Ecto neural progenitor cell (in vitro differentiated cells): ENCODE measurements at places on chromosomes 3 and 15.

DNA sequence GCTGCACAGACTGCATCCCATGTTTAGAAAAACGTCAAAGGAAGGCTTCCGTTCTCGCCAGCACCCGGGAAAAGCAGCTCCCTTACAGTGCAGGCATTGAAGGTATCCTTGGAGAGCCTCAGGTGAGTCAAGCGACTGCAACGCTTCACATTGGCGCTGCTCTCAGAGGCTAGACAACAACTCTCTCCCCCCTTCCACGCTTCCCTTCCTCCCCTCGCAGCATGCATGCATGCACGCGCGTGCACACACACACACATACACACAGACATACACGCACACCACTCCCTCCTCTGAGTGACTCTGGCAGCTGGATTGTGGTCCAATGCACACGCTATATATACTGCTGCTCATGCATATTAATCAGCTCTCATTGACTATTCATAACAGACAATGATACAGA, 191.1 kb downstream of the PDZRN3 start:
- no peak for DNase-seq

- no peak for DNase-seq
These were observed 31.1 kb downstream of the FILIP1L start for GRCh38 chr3:100083209-100083608.

- DNase-seq, result no peak
These were observed 19.4 kb downstream of the SCN5A start for GRCh38 chr3:38630070-38630469.

DNA sequence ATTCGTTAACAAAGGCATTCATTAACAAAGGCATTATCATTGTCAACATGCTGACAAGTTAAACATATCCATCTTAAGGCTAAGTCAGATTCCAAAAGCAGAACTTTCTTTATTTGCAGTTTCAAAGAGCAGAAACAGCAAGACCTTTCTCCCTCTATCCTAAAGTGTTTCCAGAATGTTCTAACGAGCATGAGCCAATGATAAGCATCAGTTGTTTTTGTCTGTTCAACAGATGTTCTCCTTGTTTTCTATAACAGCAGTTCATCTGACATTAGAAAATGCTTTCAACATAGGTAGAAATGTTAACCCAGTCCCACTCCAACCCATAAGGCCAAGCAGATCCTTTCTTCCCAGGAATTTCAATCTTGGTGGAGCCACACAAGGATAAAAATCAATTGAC, 77.6 kb upstream of the POMGNT2 start:
- DNase-seq, result no peak

GRCh38 chr3:104291878-104292277, 1074.8 kb upstream of the ALCAM start:
- no peak for DNase-seq

GRCh38 chr3:143595456-143596077, 252.7 kb downstream of the SLC9A9 start:
- no peak for DNase-seq

DNA sequence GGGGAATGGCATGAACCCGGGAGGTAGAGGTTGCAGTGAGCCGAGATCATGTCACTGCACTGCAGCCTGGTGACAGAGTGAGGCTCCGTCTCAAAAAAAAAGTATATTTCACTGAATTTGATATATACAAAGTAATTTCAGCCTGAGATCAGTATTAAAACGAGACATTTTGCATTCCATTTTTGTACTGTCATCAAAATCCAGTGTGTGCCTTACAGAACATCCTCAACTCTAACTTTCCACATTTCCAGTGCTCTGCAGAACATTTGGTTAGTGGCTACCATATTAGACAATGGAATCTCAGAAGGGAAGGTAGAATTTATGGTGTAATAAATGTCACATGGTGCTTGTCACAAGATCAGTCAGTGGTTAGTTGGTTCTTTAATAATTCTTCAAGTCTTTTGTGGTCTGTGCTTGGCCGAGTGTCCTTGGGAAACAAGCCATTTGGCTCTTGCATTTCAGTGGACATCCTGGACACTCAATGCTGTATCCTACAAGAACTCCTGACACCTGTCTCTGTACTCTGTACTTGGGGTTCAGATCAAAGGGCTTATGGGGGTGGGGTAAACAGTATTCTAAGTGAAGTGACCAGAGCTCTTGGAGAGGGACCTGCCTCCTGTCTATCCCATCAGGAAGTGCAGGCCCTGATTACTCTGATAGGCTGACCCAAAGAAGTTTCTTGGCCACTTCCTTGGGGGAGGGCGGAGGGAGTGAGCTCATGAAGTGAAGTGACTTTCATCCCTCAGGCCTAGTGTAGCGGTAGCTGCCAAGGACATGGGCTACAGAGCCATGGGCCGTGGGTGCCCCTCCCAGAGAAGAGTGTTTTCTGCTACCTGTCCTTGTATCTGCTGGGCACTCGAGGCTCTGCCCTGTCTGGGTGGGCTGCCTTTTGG, 3.7 kb downstream of the ACVR2B start:
- DNase-seq, result no peak

- no peak for DNase-seq
These were observed 5.1 kb downstream of the DPH6 start for GRCh38 chr15:35540885-35541284.

- no peak for DNase-seq
These were observed 52.7 kb downstream of the MB21D2 start for GRCh38 chr3:192864941-192865340.

DNA sequence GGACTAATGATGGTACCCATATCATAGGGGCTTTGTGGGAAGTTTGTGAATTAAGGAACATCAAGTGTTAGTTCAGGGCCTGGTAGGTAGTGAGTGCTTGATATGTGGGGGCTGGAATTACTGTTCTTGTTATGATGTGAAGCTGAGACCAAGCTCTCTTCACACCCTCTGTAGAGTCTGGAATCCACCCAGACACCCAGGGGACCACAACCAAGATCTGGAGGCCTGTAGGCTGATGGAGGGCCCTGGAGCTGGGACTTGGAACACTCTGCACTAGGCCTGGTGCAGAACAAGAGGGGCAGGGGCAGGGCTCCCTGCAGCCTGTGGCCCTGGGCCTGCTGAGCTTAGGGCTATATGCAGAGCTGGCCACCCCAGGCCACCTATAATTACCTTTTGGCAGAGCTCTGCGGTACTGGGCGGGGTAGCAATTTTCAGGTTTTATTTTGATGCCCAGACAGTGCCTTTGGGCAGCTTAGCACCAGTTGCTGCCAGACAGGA, 13.1 kb upstream of the PRKCD start:
- DNase-seq, result no peak

GRCh38 chr3:139909811-139910210, 25.2 kb upstream of the CLSTN2 start:
- no peak for DNase-seq

DNA sequence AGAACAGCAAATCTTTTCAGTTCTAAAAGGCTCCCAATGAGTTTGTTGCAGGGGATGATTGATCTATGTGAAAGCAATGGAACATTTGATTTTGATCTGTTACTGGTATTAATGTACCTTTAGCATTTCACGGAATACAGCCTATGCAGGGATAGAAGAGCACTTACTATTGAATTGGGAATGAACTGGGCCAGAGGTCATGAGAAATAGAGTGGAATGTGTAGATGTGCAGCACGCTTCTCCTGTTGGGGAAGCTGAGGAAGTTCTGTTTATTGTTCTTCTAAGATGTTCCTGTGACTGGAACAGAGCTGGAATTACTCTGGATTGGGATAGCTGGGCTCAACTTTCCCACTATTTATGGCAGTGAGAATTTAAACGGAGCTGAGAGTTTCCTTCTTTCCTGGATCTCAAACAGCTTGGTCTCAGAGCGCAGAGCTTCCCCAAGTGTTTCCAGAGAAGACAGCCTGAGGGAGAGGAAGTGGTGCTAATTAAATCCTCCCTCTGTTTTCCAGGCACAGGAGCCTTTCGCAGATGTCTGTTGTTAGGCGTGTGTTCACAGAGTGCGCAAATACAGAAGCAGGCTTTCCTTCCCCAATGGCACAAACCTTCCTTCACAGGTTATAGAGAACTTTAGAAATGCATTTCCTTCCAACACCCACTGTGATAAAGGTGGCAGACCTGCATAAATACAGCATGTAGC, 32.5 kb downstream of the TPRG1 start:
- DNase-seq, result no peak

- DNase-seq, result no peak
These were observed 161.9 kb downstream of the PLCL2 start for GRCh38 chr3:17046623-17047022.

GRCh38 chr3:121794264-121794983, 40.4 kb downstream of the IQCB1 start:
- DNase-seq, result no peak

DNA sequence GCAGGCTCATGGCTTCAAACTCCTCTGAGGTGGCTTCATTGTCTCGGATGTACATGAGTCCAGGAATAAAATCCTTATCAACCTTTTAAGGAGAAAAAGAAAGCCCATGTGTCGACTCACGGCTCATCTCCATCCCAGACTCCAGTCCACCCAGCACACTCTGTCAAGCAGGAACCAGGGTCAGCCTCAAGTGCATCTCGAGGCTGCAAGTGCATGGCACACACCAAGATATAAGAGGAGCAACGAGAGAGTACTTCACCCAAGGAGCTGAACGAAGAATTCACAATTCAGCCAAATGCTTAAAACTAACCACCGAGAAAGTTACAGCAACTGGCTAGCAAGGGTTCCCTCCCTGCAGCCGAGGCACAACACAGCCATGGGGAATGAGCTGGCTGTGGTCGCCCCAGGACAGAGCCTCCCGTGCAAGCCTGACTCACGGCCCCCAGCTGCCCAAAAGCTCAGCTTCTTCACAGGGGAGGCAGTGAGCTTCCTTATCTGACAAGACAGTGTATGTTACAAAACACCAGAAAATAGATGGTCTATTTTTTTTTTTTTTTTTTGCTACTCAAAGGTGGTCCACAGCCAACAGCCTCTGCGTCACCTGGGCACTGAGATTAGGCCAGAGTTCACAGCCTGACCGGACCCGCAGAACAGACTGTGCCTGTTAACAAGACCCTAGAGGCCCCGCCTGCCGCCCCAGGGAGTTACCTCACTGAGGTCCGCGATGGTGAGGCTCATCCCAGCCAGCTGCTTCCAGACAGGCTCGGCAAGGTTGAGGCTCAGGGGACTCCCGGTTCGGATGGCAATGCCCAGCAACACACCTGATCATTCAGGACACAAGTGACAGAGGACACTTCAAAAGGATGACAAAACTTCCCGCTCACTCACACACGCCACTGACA, 15.9 kb upstream of the OCA2 start:
- DNase-seq, result no peak

DNA sequence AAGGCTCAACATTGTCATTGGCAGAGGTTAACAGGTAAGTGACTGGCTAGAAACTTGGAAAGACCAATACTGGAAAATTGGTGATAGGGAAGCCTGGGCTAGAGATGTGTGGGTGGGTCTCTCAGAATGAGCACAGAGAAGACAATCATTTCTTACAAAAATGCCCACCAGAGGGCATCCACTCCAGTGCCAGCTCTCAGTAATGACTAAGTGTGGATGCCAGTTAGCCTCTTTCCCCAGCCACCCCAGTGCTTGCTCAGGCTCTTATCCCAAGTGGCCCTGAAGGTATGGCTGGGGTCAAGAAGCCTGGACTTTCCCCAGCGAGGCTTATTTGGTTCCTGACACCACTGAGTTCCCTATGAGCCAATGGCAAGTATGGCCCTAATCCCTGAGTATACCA, 115.9 kb upstream of the ST8SIA2 start:
- DNase-seq, result no peak

DNA sequence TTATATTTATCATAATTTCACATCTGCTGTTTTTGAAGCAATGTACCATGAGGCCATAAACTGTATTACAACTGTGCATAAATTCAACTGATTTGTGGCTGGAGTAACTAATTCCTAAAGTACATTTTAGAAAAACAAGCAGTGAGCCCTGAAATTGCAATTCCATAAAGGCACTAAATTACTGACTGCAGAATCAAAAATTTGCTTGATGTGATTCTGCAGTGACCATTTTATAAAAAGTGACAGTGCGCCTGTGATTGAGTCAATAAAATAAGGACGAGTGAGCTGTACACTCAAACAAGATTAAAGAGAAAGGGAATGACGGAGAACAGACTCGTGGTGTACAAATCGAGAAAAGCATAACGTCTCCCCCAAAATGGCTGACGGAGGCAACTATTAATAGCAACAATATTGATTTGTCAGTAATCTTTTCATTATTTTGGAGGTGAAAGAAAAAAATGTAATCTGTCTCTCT, 121.4 kb upstream of the MEIS2 start:
- DNase-seq, result no peak

DNA sequence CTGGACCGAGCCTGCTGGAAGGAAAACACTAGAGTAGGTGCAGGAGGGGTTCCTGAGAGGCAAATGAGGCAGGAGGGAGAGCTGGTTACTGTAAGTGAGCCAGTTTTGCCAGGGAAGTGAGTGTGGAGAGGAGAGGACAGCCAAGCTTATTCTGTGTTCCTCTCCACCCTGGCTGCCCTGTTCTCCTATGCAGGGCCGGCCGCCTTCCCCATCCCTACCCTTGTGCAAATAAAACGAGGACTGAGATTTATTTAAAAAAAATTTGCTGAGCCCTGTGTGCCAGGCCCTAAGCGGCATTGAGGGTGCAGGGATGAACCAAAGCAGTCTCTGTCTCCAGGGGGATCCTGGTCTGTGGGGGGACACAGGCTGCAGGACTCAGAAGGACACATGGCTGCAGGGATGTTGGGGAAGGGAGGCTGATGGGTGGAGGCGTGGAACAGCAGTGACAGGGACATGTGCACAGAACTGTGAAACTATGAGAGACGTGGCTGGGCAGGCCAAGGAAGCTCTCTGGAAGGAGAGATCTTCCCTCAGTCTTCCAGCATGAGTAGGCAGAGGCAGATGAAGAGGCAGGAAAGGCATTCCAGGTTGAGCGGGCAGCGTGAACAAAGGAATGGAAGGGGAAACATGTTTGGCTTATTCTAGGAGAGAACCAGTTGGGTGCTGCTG, 12.1 kb downstream of the CORO2B start:
- DNase-seq, result no peak

DNA sequence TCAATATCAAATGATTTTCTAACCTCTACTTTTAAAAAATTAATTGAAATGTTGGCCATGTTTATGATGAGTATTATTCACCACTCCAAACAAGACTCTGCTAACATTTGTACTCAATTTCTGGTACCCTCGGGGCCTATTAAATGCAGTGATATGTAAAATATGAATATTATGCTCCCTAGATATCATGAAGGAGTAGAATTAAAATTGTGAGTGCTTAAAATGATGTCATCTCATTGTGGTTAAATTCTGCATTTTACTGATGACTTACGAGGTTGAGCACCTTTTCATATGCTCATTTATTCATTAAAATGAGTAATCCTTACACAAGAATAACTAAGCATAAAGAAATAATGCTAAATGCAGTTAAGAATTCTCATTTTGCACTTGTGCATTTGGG, 159.9 kb downstream of the OCA2 start:
- no peak for DNase-seq

GRCh38 chr3:189188466-189188865, 16.7 kb downstream of the TPRG1 start:
- DNase-seq, result no peak

- DNase-seq, result no peak
These were observed 52.3 kb downstream of the MAP2K5 start for GRCh38 chr15:67594770-67595169.
